ENCODE measurements at places on chromosomes 7 and 10.

DNA sequence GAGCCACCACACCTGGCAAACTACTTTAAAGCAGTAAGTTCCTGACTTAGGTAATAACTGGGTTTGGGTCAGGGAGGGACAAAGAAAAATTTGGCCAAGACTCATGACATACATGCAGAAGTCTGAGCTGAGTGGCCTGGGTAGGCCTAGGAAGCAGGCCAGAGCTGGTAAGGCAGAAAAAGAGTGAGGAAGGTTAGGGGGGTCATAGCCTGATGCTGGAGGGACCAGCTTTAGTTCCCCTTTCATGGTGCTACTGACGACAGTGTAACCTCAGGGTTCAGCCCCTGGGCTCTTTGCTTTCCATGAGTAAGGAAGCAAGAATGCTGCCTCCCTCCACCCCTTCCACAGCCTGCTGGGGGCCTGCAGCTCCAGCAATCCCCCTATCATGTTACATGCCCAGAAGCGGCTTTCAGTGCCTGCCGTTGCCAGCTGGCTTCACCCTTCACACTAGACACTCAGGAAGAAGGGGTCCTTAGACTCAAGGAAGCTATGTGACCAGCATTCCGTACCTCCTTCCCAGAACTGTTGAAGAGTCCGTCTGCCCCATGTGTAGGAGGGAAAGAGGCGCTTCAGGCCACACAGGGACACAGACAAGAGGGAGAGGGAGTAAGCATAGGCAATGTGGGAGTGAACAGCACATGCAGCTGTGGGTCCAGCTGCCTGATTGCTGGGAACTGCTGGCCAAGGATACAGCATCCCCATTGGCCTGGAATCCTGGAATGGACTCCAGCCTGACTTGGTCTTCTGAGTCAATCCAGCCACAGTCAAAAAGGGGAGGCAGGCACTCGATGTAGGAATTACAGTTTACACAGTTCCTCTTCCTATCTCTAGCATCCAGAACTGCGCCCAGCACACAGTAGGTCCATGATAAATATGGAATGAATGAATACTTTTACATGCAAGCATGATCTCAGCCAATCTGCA lies 4.1 kb upstream of the PLAU start:
- no peak for DNase-seq

DNA sequence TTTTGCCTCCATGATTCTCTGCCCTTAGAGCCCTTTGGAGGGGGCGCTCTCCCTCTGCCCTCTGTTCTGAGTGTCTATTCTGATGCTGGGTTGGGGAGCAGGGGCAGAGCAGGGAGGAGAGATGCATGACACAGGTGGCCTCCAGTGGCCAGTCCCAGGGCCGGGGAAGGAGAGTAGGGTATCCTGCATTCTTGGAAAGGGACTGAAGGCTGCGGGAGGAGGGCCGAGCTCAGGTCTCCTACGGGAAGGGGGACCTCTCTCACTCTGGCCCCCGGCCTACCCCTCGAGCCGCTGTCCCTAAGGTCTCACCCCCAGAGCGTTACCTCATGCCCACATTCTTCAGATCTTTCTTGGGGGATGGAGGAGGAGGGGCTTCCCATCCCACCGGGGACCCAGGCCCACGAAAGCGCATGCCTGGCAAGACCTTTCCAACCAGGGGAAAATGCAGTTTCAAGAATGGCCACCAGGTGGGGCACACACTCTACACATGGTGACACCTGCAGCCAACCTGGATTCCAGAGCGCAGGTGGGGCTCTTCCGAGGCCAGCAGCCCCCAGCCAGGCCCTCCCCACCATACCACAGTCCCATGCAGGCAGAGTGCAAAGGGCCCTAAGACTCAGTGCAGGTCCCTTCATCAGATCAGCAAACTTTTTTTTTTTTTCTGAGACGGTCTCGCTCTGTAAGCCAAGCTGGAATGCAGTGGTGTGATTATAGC lies 86.4 kb downstream of the MYL10 start:
- peak; percentile 66 for DNase-seq

GRCh38 chr7:27316311-27316710 lies 73.7 kb downstream of the EVX1 start:
- DNase-seq, result no peak

GRCh38 chr10:20962165-20962564 lies 65.1 kb upstream of the NEBL start:
- DNase-seq, result no peak

DNA sequence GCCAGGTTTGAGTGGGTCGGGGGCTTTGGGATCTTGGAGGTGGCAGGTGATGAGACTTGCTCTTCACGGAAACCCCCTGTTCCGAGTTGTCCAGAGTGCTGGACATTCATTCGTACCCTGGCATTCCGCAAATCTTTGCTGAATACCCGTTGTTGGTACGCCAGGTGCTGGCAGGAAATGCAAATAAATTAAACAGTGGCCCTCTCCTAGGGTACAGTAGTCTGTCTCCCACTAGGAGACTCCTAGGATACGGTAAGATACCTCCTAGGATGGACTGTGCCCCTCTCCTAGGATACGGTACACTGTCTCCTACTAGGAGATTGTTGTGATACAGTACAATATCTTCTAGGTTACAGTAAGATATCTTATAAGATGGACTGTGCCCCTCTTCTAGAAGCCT lies 544 bp downstream of the SEC23IP start:
- DNase-seq, result no peak

DNA sequence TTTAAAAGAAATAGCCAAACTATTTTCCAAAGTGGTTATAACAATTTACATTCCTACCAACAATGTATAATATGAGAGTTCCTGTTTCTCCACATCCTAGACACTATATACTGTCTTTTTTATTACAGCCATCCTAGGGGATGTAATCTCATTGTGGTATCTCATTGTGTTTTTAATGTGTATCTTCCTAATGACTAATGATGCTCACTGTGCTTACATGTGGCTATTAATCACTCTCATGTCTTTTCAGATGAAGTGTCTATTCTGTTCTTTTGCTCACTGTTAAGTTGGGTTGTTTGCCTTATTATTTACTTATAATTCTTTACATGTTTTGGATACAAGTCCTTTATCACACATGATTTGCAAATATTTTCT lies 71.8 kb downstream of the ZNF438 start:
- no peak for DNase-seq

All from stimulated activated CD8-positive, alpha-beta memory T cell treated with anti-CD3 and anti-CD28 coated beads, Interleukin-4, amount 100 ng/mL, for 1 hour (primary cell).